ENCODE measurements at places on chromosomes 1 and 21.

- no peak for DNase-seq
Observed at GRCh38 chr1:177909416-177909815, 60.4 kb downstream of the SEC16B start.

- no peak for DNase-seq
Observed at GRCh38 chr1:12714710-12715475, 1.0 kb upstream of the AADACL3 start.

- no peak for DNase-seq
Observed at GRCh38 chr1:172843444-172843843, 184.5 kb downstream of the FASLG start.

- peak; percentile 10 for DNase-seq
Observed at GRCh38 chr1:203629016-203629506, 2.4 kb downstream of the ATP2B4 start.

DNA sequence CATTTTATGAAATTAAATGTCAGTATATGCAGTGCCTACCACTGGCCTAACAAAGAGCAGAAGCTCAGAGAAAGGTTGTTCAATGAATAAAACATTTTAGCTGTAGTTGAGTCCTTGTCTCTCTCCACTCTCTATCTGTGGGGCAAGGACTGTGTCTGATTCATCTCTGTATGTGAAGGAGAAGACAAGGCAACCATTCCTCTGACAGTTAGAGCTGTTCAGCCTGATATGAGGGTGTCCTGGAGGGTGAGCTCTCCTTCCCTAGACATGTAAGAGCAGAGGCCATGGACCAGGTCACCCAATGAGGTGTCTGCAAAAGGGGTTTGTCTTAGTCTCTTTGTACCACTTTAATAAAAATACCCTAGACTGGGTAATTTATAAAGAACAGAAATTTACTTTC lies 4.5 kb upstream of the PDZK1IP1 start:
- DNase-seq, result no peak

- no peak for DNase-seq
Observed at GRCh38 chr1:82052563-82052962, 251.8 kb downstream of the ADGRL2 start.

- no peak for DNase-seq
Observed at GRCh38 chr1:109283748-109284600, 1.0 kb upstream of the PSRC1 start.

DNA sequence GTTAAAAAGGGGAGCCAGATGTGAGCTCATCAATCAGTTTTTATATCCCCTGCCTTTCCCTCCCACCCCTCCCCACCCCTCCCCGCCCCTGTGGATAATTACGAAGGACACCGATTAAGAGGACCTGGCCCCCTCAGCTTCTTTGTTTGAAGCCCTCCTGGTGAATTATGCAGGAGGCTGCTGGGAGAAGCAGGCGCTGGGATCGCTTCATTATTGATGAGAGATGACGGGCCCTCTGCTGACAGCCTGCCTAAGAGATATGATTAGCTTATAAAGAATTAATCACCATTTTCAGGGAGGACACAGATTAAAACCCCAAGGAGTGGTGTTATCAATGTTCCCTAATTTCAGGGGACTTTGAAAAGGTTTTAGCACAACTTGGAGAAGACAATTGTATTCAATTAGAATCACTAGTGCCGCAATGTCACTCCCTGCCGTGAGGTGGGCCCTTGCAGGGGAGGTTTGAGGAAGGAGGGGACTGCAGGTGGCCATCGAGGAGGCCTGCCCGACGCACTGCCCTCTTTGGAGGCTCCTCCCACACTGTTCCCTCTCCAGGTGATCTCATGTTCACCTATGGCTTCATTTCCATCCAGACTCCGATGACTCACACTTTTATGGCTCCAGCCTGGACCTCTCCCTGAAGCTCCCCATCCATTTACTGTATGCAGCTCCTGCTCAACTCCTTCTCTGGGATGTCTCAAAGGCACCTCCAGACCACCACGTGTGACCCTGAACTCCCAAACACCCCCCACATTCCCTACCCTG lies 67.0 kb upstream of the KLHDC7A start:
- DNase-seq, result no peak

GRCh38 chr1:200042119-200042551 lies 14.6 kb downstream of the NR5A2 start:
- no peak for DNase-seq

DNA sequence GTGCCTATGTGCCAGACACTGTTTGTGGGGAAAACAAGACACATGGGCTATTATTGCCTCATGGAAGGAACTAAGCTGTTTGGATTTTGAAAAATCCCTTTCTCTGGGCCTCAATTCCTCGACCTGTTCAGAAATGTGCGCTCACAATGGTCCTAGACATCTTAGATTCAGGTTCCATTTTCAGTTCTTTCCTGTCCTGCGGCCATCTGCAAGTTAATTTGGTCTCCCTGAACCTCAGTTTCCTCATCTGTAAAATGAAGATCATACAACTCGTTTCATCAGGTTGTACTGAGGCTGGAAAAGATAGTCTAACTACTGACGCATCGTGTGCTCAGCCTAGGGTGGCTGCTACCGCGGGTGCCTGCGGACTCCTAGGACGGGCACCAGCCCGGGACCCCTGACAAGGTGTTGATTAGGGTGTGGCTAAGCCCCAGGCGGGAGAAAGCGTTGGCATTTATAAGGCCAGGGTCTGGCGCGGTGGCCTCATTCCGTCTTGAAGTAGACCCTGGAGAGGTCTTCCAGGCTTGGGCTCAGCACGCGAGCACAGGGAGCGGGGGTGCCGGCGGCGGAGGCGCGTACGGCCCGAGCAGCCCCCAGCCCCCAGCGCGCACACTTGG lies 493 bp upstream of the ELOA start:
- DNase-seq, result peak; percentile 9

GRCh38 chr21:26965040-26965906 lies 1.6 kb downstream of the ADAMTS5 start:
- no peak for DNase-seq

- DNase-seq, result no peak
Observed at GRCh38 chr1:59108481-59109317, 188.2 kb upstream of the FGGY start.

DNA sequence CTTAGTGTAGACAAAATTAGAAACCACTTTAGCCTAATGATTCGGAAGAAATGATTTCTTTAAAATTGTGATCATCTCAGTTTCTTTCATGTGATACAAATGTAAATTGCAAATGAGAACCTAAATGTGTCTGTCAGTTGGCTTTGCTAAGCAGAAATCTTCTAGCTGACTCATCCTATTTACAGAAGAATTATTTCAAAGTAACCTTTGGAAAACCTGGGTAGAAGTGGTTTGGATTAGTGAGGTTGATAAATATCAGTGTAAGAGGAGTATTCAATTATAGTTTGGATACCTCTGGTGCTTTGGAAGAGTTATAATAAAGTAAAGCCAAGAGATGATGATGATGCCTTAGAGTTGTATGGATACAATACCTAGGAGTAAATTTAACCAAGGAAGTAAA lies 37.4 kb downstream of the CC2D1B start:
- no peak for DNase-seq

DNA sequence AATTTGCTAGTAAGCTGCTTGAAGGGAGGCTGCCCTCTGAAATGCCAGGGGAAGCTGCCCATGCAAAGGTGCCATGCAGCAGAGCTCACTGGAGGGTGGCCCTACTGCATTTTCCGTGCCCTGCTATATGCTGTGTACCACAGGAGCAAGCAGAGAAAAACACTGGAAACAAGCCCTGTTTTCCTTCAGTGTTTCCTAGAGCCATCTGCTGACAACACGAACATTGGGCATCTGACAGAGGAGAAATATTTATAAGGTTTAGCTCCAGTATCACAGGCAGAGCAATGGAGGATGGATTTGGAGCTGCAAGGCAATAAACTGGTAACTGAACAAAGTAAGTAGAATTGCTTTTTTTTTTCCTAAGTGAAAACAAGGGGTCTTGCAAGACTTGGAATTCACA lies 198.4 kb downstream of the USP25 start:
- DNase-seq, result no peak

GRCh38 chr1:205545001-205545919 lies 40.8 kb downstream of the CDK18 start:
- no peak for DNase-seq

- DNase-seq, result no peak
Observed at GRCh38 chr1:52195161-52195560, 53.3 kb downstream of the ZFYVE9 start.

GRCh38 chr1:21313203-21313885 lies 23.1 kb upstream of the ECE1 start:
- DNase-seq, result no peak

DNA sequence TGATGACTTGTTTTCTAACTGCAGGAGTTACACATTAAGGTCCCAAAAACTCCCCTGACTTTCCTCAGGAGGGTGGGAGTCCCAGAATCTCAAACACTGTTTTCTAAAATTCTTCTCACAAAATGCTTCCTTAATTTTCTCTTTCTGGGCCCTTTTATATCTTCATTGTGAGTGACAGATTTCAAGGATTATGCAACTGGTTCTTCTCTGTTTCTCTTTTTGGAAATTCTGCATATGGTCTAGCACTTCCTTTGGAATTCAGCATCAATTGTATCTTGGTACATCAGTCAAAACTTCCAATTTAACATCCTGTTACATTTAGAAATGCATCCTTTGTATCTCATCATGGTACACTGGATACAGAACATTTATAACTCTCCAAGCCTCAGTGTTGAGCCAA lies 59.7 kb downstream of the LMO4 start:
- DNase-seq, result no peak

DNA sequence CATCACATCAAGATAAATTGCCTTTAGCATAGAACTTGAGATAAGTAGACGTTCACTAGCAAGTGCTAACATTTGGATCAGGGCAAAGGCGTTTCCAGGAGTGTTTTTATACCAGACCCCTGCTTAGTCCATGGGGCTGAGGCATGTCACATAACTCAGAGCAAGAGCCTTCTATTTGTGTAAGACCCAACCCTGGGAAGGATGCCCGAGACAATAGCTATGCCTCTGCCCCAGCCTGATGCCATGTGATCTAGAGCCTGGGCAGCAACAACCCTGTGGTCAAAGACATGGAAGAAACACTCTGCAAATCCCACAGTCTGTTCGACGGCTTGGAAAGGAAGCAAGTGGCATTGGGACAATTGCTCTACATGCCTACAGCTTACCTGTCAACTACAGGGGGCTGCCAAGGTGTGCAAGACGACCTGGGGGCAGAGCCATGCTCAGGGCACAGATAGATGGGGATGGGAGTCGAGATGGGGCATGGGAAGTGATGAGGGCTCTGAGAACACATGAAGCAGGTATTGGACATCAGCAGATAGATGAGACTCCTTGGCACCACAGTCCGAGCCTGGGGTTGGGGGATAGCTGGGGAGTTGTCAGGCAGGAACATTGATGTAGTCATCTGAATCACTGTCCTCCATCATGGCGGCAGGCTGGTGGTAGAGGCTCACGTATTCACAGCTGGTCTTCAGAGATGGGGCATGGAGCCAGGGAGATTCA lies 7.3 kb downstream of the IL24 start:
- no peak for DNase-seq

- DNase-seq, result no peak
Observed at GRCh38 chr1:64701071-64701470, 43.8 kb upstream of the RAVER2 start.

DNA sequence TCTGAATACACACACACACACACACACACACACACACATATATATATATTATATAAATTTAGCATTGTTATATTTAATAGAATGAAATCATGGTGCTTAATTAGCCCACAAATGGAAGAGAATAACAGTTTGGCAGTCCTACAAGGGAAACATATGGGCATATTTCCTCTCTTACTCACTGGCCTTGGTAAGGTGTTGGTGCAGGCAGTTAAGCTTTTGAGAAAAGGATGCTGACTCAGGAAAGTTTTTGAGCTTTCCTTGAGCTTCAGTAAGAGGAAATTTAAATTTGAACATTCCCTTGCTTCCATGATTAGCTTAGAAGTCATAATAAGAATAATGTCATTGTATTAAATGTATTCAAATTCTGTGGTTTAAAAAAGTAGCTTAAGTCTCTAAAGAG lies 37.0 kb upstream of the B3GALT5 start:
- no peak for DNase-seq

DNA sequence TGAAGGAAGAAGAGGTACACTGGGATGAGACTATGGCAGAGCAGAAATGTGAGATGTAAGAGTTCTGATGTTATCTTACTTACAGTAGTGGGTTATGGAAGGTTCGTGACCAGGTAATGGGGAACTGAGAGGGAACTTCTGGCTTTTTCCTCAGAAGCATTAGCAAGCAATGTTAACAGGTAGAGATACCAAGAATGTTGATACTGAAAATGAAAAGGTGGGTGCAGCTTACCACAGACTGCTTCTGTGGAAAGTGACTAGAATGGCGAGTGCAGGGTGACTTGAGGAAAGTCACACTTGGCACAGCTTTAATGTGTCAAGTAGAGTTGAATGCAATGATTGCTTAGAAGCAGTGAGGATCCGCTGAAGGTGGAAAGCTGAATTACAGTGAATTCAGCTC lies 70.8 kb downstream of the PLA2G4A start:
- no peak for DNase-seq

DNA sequence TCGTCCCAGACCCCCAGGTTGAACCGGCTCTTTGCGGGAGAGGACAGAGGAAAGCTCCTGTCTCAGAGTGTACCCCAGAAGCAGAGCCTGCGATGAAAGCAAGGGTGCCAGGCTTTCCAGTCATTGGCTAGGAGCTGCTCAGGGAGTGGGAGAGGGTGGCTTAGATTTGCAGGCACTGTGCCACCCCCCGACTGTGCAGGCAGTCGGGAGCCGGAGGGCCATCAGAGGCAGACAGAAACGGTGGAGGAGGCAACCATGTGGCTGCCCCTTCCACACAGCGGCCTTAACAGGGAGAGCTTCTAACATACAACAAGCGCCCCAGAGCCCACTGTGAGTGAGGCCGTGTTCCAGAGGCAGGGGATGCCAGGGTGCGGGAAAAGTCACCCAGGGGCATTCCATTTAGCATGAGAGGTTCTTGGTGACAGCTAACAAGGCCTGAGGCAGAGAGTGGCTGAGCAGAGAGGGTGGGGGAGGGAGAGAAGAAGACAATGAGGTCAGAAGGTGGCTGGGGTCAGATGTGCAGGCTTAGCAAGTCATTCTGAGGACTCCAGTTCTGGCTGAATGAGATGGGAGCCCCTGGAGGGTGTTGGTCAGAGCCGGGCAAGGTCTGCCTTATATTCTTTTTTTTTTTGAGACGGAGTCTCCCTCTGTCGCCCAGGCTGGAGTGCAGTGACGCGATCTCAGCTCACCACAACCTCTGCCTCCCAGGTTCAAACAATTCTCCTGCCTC lies 9.5 kb upstream of the C1orf167 start:
- DNase-seq, result no peak

- DNase-seq, result no peak
Observed at GRCh38 chr1:29444782-29445729, 208.7 kb downstream of the PTPRU start.

DNA sequence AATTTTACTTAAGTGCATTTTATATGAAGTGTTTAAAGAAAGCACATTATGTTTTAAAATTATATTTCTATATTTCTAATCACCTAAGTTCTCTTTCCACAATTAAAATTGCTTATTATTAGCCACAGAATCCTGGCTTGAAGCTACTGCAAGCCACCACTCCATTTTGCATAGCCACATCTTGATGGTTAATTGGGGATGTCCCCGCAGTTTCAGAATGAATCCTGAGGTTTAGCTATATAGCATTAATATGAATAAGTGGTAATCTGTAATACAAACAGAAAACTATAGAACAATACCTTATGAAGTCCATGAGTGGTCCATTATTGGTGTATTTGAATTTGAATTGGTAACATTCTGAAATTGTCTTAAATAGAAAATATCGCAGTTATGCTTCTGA lies 11.6 kb upstream of the GOLPH3L start:
- DNase-seq, result no peak

GRCh38 chr1:38919130-38919529 lies 22.5 kb downstream of the RHBDL2 start:
- DNase-seq, result no peak

- no peak for DNase-seq
Observed at GRCh38 chr1:163048869-163049268, 20.3 kb upstream of the RGS4 start.
